ENCODE measurements at places on chromosomes 5 and 9.

DNA sequence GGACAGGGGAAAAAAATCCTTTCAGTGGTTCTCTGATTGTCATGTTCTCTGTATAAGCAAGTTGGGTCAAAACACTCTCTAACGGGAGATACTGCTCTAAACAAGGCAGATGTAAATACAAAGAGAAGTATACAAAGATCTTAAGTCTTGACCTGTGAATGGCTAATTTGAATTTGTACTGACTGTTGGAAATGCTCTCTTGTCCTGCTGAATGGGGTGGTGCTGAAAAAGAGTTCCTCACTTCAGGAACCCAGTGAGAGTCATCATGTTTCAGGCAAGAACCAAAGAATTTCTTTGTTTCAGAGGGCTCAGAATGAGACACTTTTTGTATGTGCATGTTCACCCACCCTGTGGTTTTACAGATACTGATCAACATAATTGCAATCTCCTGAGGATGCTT lies 461.0 kb downstream of the NR2F1-AS1 start:
- DNase-seq: no peak

GRCh38 chr5:89473196-89473595 lies 590.2 kb upstream of the MEF2C start:
- DNase-seq: no peak

GRCh38 chr5:8383616-8384015 lies 514.7 kb downstream of the MTRR start:
- no peak for DNase-seq

GRCh38 chr5:59098743-59099142 lies 515.9 kb downstream of the RAB3C start:
- no peak for DNase-seq

GRCh38 chr5:23257656-23258055 lies 249.8 kb upstream of the PRDM9 start:
- no peak for DNase-seq

DNA sequence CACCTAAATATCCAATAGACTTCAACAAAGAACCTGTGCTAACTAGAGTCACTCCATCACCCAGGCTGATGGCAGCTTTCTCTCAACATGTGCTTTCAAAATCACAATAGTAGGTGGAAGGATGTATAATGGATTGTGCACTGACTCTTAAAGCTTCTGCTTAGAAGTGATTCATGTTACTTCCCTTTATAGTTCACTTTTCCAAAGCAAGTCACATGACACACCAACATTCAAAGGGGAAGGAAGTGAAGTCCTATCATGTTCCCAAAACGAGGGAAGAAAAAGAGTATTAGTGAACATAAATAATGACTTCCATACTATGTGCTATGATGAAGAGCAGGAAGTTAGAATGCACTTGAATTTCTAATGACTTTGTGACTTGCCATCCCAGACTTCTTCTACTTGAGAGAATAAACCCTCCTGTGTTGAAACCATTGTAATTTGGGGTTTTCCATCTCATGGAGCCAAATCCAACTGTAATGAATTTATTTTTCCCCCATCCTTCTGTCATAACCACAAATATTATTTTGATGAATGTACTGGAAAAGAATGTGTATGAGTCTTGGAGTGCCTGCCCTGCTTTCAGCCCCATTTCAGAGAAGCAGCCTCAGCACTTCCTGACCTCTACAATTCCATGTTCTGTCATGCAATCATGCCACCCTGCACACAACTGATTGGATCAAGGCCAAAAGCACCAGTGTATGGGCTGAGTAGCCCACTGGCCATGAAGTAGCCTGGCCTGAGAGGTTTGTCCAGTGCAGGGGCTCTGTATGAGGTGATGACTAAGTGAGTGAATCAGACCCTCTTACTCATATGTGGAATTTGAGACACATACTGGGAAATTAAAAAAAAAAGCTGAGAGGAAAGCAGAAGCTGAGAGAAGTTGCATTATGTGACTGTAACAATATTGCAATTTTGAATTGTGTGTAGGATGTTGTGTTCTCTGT lies 525.9 kb upstream of the CLINT1 start:
- no peak for DNase-seq

DNA sequence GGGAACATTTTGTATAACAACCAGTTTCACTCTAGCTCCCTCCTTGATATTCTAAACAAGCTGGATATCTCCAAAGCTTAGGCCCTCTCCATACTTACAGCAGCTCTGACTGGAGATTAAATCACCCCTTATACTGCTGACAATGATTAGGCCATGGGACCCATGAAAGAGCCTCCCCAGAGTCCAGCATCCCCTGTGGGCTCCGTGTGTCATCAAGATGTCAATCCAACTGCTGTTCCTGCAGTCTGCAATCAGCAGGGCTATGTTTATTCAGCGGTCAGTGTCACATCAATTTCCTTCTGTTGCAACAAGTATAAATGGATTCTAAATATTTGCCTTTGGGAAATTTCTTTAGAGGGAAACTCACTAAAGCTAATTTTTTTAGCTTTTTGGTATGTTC lies 26.6 kb downstream of the PCDHAC2 start:
- no peak for DNase-seq

DNA sequence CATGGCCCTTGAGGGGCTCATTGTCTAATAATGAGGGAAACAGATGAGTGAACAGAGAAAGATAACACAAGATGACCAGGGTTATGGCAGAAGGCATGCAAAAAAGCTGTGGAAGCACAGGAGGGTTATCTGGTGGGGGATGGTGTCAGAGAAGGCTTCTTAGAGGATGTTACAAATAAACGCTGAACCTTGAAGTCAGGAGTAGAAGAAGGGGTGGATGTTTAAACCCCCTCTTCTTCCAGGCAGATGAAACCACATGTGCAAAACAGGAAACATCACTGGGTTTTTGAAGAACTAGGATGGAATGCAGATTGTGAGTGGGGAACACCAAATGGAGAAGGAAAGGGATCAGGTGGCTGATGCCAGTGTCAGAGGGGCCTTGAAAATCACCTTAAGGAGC lies 41.8 kb upstream of the NR5A1 start:
- no peak for DNase-seq

DNA sequence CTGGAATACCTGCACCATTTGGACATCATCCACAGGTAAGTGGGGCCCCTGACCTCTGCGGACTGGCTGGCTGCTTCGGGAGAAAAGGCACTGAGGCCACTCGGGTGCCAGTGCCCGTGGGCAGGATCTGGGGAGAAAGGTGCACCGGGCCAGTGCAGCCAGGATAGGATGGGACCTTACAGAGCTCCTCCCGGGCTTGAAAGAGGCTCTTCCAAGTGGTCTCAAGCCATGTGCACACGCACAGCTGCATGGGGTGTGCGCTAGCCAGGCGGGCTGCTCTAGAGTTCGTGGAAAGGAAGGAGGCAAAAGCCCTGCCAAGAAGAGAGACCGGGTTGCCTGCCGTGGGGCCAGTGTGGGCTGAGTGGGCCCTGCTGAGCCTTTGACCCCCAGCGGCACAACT lies 13.4 kb downstream of the STKLD1 start:
- no peak for DNase-seq

DNA sequence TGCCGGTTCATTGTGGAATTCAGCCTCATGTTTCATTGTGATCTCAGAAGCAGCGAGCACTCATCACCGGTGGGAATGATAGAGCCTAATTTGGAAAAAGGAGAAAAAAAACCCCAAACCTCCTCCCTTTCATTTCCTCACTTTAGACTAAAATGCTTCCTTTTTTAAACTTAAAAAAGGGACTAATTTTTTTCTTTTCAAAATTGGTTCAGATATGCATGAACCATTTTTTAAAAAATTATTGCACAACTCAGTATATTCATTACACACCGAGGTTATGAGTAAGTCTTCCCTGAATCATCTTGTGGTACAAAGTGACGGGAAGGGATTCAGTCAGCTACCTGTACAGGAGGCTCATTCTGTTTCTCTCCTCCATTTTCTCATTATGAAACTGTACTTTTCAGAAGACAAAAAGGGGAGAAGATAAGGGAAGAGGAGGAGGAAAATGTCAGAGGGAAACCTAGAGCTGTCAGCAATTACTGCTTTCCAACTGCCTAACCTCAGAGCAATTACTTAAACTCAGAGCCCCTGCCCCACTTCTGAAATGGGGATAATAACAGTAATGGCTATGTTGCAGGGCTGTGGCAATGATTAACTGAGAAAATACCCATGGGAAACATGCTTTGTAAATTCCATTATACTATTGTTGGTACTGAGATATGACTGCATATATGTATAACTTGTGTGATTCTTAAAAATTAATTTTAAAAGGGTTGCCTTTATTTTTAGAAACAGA lies 24.0 kb downstream of the GALNT10 start:
- DNase-seq: no peak

DNA sequence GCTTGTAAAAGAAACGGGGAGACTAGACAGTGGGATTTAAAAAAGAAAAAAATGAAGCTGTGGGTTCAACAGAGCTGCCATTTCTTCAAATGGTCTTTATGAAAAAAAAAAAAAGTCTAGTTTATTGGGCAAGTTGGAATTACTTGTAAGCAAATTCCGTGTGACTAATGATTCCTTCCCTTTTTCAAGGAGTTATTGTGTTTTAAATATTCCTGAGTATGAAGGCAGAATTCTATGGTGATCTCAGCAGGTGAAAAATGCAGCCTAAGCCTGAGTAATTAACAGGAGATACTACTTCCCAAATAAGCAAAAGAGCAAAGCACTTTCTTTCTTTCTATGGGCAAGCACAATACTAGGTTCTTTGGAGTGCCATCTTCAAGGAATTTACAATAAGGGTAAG lies 481.9 kb downstream of the ZNF608 start:
- no peak for DNase-seq

DNA sequence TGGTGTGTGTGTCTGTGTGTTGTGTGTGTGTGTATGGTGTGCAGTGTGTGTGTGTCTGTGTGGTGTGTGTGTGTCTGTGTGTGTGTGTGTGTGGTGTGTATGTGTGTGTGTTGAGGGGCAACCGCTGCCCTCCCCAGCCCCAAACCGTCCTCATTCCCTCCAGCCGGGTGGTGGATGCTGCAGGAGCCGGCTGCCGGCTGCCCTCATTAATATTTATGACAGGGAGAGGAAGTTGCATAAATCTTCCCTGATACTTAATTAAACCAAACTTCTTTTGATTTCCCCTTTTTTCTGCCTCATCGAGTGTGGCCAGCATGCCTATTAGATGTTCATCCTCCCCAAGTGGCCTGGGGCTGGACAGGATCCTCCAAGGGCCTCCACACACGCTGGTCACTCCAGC lies 121.4 kb upstream of the MVB12B start:
- DNase-seq: no peak

GRCh38 chr9:135980926-135981630 lies 19.9 kb upstream of the UBAC1 start:
- DNase-seq: no peak

GRCh38 chr5:74391410-74391809 lies 249.1 kb downstream of the ENC1 start:
- DNase-seq: no peak

- DNase-seq: no peak
Observed at GRCh38 chr5:159552751-159553150, 222.5 kb upstream of the IL12B start.

DNA sequence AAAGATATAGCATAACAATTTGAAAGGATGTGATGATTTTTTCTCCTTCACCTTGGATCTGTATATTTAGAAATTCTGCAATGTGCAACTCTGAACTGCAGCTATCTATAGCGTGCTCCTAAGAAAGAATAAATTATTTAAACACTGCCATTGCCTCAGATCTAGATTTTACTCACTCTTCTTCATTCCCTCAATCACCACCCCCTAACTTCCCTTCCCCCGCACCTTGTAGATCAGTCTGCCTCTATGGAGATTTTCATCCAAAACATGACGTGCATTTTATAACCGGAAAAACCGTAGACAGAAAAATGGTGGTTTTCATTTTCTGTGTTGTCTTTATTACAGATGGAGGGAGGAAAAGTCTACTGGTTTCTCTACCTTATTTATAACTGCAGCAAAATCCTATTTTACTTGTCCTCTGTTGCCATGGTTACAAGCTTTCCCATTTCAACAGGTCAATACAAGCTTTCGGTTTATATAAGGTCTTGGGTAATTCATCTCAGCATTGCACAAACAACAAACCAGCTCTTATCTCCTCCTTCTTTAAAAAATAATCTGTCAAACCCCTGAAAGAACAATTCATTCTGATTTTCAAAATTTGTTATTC lies 480.0 kb downstream of the TAF11L14 start:
- no peak for DNase-seq

- no peak for DNase-seq
Observed at GRCh38 chr5:151432210-151432609, 15.2 kb upstream of the SLC36A1 start.

GRCh38 chr5:180216646-180217171 lies 7.7 kb upstream of the RASGEF1C start:
- no peak for DNase-seq

DNA sequence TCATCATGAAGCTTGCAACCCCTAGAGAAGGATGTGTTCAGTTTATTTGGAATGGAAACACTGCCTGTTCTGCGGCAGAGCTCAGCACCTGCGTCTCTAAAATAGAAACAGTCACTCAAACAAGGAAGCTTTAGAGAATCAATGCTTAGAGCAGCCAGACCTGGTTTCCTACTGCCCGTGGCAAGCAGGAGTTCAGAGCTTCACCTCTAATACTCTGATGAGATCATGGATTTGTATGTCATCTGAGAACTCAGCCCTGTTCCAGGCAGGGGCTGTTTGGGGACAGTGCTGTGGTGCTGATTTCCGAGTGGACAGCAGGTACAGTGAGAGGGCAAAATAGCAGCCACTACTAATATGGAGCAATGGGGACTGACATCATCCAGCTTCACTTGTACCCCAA lies 236.0 kb upstream of the IRX1 start:
- no peak for DNase-seq

GRCh38 chr5:74026310-74026709 lies 400.3 kb downstream of the ARHGEF28 start:
- DNase-seq: no peak

- DNase-seq: no peak
Observed at GRCh38 chr5:148820461-148821395, 5.7 kb upstream of the ADRB2 start.

- DNase-seq: no peak
Observed at GRCh38 chr5:78758169-78758839, 109.7 kb upstream of the LHFPL2 start.

DNA sequence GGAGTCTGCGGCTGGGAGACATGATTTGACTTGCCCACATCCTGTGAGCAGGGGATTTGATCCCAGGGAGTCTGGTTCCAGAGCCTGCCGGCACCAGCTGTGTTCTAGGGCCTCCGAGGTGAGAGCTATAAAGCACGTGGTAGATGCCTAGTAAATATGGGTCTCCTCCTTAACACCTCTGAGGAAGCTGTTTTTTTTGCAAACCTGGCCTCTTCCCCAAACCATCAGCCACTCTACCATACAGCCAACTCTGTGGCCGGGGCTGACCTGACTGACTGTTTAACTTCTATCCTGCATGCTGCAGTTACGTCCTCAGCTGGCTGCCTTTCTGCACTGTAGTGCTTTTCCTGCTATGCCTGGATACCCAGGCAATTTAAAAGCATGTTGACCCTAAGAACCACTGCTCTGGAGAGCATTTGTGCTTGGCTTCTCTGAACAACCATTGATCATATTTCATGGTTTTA lies 220.5 kb downstream of the SLIT3 start:
- DNase-seq: no peak

- peak; percentile 62 for DNase-seq
Observed at GRCh38 chr9:133048595-133048994, 13.2 kb upstream of the CEL start.

Data from HuH-7.5 (cell line).